Uterus (tissue), 4 donors: ENCODE measurements at places on chromosomes 6 and 20. TPM values are rescaled to one million over a fixed set of nuclear protein-coding genes. Genes with fewer than 3 reads are reported as not detected.

GRCh38 chr20:39243962-39244361 lies 281.8 kb downstream of the DHX35 start:
- no peak for DNase-seq

DNA sequence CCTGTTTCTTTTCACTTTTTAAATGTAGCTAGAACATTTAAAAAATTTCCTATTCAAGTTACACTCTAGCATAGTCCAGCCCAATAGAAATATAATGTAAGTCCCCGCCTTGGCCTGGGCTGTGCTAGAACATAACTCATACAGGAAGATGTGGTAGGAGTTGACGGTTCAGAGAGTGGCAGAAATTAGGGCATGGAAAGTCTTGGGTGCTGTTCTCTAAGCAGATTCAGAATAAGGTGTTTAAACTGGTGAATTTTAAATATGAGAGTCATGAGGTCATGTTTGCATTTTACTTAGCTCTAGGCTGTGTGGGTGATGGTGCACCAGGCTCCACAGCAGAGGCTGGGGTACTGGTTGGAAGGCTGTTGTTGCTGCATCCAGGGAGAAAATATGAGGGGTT lies 256.5 kb downstream of the FARS2 start:
- no peak for DNase-seq

DNA sequence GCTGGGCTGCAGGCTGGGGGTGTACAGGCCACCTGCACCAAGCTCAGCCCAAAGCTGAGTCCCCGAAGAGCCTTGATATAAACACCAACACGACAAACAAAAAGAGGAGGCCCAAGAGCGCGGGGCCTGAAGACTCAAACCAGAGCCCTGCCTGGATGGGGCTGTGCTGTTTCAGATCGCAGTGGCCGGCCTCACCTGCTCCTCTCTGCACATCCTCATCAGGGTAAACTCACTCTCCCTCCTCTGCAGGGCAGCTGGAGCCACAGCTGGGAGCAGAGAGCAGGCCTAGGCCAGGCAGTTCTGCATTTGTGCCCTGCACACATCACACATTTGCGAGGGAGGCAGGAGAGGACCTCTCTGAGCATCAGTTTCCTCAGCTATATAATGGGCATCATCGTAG lies 3.7 kb upstream of the RBM38 start:
- no peak for DNase-seq

The CNKSR3 gene
- total RNA-seq: 15.6 TPM

The CST7 gene
- total RNA-seq: 1.2 TPM

The ADGRB3 gene
- total RNA-seq: 5.3 TPM

DNA sequence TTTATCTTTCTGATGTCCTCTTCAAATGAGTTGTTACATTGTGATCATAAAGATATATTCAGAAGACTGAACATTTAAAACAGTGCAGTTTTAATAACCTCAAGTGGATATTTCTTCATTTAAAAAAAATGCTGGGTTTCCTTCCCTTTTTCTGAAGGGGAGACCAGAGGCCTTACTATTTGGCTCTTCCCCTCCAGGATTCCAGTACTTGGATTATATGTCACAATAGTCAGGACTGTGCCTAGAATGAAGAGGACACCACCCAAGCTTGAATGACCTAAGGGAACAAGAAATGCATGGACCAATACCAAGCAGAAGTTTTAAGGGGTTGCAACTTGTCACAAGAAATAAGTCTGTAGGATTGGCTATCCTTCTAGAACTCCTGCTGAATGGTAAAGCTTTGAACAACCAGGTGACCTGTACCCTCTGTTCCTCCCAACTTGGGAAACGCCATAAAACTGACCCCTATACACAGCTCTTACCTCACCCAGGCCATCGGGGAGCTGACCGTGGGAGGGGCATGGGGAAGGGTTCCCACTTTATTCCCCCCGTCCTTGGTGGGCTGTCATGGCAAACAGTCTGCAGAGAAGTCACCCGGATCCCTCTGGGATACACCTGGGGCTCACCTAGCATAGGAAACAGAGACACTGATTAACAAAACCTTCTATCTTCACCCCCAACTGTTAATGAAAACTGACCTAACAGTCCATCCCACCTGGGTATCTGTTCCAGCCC lies 2.0 kb downstream of the FRS3 start:
- no peak for DNase-seq

GRCh38 chr6:129120856-129121638 lies 238.1 kb downstream of the LAMA2 start:
- DNase-seq: no peak

DNA sequence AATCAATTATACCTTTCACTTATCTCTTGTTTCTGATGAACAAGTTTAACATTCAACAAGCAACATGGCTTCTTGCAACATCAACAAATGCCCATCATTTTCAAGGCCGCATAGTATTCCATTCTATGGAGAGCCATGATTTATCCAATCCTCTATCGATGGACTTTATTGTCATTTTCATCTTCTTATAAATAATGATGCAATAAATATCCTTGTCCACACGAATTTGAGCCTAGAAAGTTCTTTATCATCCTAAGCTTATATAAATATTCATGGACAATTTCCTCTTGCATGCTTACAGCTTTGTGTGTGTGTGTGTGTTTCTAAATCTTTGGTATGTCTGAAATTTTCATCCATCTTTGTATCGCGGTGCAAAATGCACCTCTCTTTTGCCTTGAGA lies 29.1 kb downstream of the TOX2 start:
- DNase-seq: no peak

- no peak for DNase-seq
These were observed 4.4 kb upstream of the LMBRD1 start for GRCh38 chr6:69801225-69801624.

The CTAGE9 gene
- not detected for total RNA-seq

GRCh38 chr20:37361336-37361735 lies 15.4 kb downstream of the SRC start:
- no peak for DNase-seq

DNA sequence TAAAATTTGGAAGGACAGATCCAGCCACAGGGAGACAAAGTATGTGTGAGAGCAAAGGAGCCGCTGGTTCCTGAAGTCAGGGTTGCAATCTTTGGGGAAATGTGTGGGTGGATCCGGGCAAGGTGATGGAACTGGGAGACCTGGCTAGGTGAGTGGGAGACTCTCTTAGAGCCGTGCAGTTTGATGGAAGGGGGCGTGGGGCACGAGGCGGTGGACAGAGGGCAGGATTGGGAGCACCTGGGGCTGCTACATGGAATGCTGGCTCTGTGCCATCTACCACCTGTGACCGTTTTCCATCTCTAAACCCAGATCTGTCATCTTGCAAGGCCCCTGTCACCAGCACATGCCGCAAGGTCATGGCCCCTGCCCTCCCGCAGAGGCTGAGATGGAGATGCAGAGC lies 268.4 kb downstream of the SMOC2 start:
- DNase-seq: no peak

GRCh38 chr20:855466-856360 lies 22.2 kb downstream of the FAM110A start:
- DNase-seq: no peak

The SLC22A2 gene
- total RNA-seq: not detected

DNA sequence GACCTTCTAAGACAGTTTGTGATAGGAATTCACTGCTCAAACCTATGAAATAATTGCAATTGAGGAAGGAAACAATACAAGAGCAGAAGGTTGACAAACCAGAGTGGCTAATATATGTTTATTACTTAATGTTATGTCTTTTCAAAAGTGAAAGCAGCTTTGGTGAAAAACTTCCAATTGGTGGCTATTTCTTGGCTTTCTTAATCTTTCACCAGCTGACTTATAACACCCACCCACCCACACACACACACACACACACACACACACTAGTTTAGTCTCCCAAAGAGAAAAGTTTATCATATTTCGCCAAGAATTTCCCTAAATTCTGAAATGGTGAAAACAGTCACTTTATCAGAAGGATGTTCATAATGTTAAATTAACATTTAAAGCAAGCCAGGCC lies 583.5 kb downstream of the EYS start:
- no peak for DNase-seq

GRCh38 chr6:19408331-19408730 lies 428.8 kb upstream of the ID4 start:
- DNase-seq: no peak

GRCh38 chr6:2782825-2783187 lies 17.6 kb downstream of the WRNIP1 start:
- DNase-seq: no peak

- DNase-seq: no peak
These were observed 77.1 kb downstream of the LMBRD1 start for GRCh38 chr6:69719602-69720193.

The FILIP1 gene
- 23.1 TPM for total RNA-seq

The CAP2 gene
- 13.1 TPM for total RNA-seq

- DNase-seq: no peak
These were observed 592 bp downstream of the SAPCD1 start for GRCh38 chr6:31762878-31763618.
